ENCODE measurements at places on chromosomes 16 and 17. TPM values are rescaled to one million over a fixed set of nuclear protein-coding genes. Genes with fewer than 3 reads are reported as not detected.

GRCh38 chr16:2273484-2273883, 5.6 kb upstream of the RNPS1 start:
- H3K27ac ChIP-seq: no peak overlapping the region
- DNase-seq: no peak
- no peaks in the 10 kb centered on the region for H3K36me3 ChIP-seq

The ZP2 gene
- total RNA-seq: not detected

The RCVRN gene
- 0.15 TPM for total RNA-seq

The PDK2 gene
- 53.4 TPM for total RNA-seq

DNA sequence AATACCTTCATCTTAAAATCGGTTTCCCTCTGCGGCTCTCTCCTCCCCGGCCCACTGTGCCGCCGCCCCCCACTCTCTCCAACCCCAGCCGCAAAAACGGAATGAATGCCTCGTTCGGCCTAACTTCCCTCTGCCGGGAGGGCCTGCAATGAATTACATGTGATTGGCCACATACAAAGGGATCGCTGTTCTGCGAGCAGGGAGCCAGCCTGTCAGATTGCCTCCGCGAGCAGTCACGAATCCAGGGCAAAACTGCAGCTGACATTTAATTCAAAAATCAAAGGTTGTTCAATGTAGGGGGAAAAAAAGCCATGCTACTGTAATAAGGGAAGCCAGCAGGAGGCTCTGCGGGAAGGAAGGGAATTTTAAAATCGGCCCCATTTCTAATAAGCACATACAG, 84.9 kb downstream of the TBC1D16 start:
- H3K27ac ChIP-seq: no peak overlapping the region
- H3K4me3 ChIP-seq: no peak overlapping the region
- DNase-seq: peak; percentile 24

The KRT13 gene
- 1.6 TPM for total RNA-seq

The SPATA22 gene
- 0.98 TPM for total RNA-seq

The SEC14L5 gene
- 1.3 TPM for total RNA-seq

GRCh38 chr16:46736695-46737094, 11.4 kb downstream of the MYLK3 start:
- H3K27ac ChIP-seq: no peak overlapping the region
- H3K27me3 ChIP-seq: no peaks in the 10 kb centered on the region
- no peaks in the 10 kb centered on the region for H3K4me1 ChIP-seq
- no peaks in the 10 kb centered on the region for H3K36me3 ChIP-seq

The TMEM98 gene
- total RNA-seq: 129 TPM

The HSF5 gene
- 0.32 TPM for total RNA-seq

- H3K27me3 ChIP-seq: no peaks in the 10 kb centered on the region
- peaks cover 5% of the 10 kb centered on the region for H3K36me3 ChIP-seq
- no peak overlapping the region for H3K4me3 ChIP-seq
- no peak overlapping the region for H3K27ac ChIP-seq
- H3K4me1 ChIP-seq: no peaks in the 10 kb centered on the region
- no peak for DNase-seq
Observed at GRCh38 chr16:89289428-89290395, 72.2 kb downstream of the ZNF778 start.

- DNase-seq: no peak
- no peaks in the 10 kb centered on the region for H3K4me1 ChIP-seq
- no peaks in the 10 kb centered on the region for H3K36me3 ChIP-seq
- H3K27me3 ChIP-seq: no peaks in the 10 kb centered on the region
- H3K4me3 ChIP-seq: no peak overlapping the region
Observed at GRCh38 chr17:16981928-16982327, 10.0 kb upstream of the TNFRSF13B start.

GRCh38 chr16:87342978-87343752, 26.0 kb upstream of the C16orf95 start:
- DNase-seq: no peak
- H3K36me3 ChIP-seq: no peaks in the 10 kb centered on the region
- H3K27ac ChIP-seq: no peak overlapping the region
- no peaks in the 10 kb centered on the region for H3K4me1 ChIP-seq

DNA sequence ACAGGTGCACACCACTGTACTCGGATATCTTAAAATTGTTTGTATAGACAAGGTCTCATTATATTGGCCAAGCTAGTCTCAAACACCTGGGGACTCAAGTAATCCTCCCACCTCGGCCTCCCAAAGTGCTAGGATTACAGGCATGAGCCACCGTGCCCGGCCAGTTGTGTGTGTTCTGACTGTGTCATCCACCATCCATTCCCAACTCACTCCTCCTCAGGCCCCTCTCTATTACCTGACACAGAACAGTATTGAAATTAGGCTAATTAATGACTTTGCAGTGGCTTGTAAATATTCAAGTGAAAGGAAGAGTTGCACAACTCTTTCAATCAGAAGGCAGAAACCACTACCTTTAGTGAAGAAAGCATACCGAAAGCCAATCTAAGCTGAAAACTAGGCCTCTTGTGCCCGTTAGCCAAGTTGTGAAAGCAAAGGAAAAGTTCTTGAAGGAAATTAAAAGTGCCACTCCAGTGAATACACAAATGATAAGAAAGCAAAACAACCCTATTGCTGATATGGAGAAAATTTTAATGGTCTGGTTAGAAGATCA, 28.7 kb downstream of the GOSR1 start:
- H3K4me1 ChIP-seq: no peaks in the 10 kb centered on the region
- no peaks in the 10 kb centered on the region for H3K27me3 ChIP-seq
- H3K36me3 ChIP-seq: no peaks in the 10 kb centered on the region
- H3K27ac ChIP-seq: no peak overlapping the region
- no peak overlapping the region for H3K4me3 ChIP-seq

The LRRC37A3 gene
- 14.7 TPM for total RNA-seq

Measured in breast epithelium (tissue), 4 donors.